Inflammatory macrophage treated with lipopolysaccharide for 4 hours (primary cell): ENCODE measurements at places on chromosomes 2 and 18.

- no peak for DNase-seq
Observed at GRCh38 chr2:63242747-63243146, 192.1 kb downstream of the OTX1 start.

GRCh38 chr2:138078153-138078552, 113.9 kb downstream of the HNMT start:
- no peak for DNase-seq

GRCh38 chr2:30403592-30404312, 43.3 kb upstream of the LCLAT1 start:
- no peak for DNase-seq

DNA sequence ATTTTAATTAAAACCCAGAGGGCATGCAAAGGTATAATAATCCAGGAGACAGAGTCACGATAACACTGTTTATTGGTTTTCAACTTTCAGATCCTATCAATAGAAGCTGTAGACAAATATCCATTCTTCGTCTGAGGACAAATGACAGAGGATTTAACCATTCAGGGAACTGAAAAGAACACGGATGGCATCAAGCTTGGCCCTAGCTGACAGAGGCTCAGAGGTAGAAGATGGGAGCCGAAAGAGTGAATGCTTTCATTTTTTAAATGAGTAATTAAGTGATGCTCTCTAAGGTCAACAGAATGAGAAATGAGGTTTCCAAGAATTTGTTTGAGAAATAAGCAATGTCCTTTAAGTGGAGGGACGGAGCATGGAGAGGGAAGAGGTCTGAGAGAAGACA, 62.1 kb downstream of the BCL2 start:
- DNase-seq, result no peak

- no peak for DNase-seq
Observed at GRCh38 chr18:6328621-6329010, 86.1 kb downstream of the L3MBTL4 start.

DNA sequence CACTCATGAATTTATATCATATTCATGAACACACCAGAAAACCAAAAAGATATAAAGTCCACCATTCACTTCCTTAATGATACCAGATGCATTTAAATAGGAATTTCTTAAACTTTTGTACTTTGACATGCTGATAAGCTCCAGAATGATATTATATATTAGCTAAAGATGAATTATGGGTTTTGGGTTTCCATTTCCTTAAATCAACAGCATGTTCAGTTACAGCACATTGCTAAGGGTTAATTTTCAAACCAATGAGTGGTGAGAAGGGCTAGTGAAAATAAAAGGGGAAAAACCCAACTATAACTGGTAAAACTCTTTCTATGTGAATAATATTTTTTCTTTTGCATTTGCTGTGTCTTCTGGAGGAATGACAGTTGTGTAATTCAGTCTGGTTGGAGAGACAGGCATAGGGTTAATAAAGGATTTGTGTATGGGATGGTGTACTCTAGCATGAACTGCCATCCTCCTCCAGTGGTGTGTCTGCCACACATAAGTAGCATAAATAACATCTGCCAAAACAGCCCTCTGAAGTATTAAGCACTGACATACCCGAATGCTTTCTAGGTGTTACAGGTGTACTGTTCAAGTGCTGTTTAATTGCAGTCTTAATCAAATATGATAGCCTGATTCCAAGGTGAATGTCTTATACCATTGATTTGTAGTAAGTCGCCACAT, 19.3 kb upstream of the CPS1 start:
- no peak for DNase-seq

- no peak for DNase-seq
Observed at GRCh38 chr2:70454936-70455544, 98.6 kb downstream of the TGFA start.

DNA sequence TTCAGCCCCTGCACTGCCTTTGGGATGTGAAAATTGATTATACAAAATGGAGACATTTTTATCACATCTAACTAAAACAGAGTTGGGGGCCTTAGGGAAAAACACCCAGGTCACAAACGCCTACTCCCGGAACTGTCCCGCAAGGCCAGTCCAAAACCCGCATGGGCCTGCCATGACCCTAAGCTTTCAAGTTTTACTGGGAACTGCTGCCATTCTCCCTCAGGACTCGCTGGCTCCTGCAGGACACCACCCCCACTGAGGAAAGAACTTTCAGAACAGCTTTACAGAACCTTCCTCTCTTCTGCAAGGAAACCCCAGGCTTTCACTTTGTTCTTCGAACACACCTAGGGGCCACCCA, 320.4 kb upstream of the HS6ST1 start:
- DNase-seq, result no peak

- no peak for DNase-seq
Observed at GRCh38 chr18:10228326-10228725, 226.1 kb upstream of the APCDD1 start.

DNA sequence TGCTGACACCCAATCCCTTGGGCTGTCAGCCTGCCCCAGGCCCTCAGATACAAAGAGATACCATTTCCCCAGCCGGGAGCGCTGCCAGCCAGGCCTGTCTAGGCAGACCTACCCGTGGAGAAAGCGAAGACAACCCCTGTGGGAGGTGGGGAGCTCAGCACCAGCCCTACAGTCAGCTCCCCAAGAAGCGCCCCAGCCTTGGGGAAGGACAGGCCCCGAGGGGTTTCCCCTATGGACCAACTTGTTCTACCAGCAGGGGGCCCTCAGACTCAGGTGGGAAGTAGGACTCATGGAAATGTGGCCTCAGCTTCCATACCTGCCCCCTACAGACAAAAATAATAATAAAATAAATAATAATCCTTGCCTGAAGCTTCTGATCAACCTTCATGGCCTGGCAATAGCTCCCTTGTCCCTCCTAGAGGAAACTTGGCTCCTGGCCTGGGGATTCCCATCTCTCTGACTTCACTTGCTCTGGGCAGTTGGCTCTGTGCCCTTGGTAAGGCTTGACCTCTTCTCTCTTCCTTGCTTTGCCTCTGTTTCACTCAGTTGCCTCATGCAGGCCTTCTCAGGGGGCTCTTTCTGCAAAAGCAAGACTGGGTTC, 7.0 kb downstream of the SLC35F6 start:
- DNase-seq, result peak; percentile 47

GRCh38 chr2:198309673-198310280, 505.4 kb downstream of the PLCL1 start:
- peak; percentile 31 for DNase-seq

GRCh38 chr2:10398496-10398895, 49.6 kb downstream of the ODC1 start:
- DNase-seq, result peak; percentile 91

DNA sequence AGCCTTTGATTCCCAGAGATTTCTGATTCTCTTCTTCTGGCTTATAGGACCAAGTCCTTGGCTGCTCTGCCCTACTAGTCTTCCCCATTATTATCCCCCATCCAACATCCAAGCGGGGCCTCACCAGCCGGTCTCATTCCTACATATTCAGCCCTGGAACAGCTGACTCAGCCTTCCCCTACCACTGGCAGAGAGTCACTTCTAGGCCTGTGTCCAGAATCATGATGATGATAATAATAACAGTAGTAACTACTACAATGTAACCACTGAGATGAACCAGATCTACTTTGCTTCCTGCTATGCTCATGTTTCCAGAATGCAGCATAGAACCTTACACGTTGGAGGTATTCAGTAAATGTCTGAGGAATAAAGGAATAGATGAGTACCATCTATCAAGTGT, 295.2 kb downstream of the SRBD1 start:
- DNase-seq, result no peak

DNA sequence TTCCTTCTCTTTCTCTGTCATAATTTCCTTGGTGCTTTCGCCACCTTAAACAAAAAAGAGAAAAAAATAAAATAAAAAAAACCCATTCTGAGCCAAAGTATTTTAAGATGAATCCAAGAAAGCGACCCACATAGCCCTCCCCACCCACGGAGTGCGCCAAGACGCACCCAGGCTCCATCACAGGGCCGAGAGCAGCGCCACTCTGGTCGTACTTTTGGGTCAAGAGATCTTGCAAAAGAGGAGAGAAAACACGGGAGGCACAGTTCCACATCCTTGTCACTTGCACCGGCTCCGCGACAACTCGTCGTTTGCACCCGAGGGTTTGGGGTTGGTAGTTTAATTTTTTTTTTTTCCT, 1.8 kb upstream of the SP9 start:
- DNase-seq, result no peak

DNA sequence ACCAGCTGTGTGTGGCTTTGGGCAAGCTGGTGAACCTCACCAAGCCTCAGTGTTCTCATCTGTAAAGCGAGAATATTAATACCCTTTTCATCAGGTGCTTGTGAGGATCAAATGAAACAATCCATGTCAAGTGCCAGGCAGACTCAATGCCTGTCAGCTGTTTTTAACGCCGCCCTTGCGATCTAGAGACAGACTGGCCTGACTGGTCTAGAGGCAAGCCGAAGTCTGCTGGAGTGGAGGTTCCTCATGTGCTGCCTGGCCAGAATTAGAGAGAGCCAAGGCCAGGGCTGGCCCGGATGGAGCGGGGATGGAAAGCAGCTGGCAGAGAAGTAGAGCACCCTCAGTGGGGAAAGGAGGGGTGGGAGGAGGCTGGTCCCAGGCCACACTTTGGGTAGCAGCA, 74.5 kb upstream of the B3GNT7 start:
- DNase-seq, result no peak

DNA sequence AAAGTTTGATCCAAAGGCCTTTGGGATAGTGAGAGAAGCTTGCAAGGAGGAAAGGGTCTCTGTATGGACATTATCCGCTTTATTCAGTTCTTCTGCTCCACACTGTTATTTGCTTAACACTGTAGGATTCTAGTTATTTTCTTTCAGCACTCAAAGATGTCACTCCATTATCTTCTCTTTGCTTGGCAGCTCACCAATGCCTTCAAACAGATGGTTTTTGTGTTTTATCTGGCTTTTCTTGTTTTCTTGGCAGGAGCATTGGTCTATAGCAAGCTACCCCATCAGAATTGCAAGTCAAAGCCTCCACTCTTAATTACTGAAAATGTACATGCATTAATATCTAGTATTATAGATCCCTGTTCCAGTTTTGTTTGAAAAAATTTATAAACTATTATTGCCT, 138.8 kb downstream of the EVA1A start:
- no peak for DNase-seq

- peak; percentile 83 for DNase-seq
Observed at GRCh38 chr2:210003359-210003758, 921 bp downstream of the RPE start.

DNA sequence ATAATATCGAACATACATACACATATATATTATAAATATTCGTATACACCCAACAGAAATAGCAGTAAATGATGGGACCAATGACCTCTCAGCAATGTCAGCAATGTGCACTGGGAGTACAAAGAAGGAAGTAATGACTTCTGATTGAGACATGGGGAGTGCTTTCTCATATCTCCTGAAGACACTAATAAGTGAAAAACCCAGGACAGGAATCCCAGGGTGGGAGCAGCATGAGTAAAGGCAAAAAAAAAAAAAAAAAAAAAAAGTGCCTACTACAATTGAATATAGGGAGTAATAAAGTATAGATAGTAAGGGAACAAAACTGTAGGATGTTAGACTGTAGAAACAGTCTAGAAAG, 491.3 kb downstream of the IRS1 start:
- DNase-seq, result peak; percentile 39

GRCh38 chr2:174059178-174059883, 94.2 kb upstream of the SP3 start:
- peak; percentile 85 for DNase-seq

- no peak for DNase-seq
Observed at GRCh38 chr2:235373171-235373570, 120.7 kb upstream of the AGAP1 start.

GRCh38 chr2:150646746-150647145, 159.3 kb upstream of the RND3 start:
- no peak for DNase-seq

DNA sequence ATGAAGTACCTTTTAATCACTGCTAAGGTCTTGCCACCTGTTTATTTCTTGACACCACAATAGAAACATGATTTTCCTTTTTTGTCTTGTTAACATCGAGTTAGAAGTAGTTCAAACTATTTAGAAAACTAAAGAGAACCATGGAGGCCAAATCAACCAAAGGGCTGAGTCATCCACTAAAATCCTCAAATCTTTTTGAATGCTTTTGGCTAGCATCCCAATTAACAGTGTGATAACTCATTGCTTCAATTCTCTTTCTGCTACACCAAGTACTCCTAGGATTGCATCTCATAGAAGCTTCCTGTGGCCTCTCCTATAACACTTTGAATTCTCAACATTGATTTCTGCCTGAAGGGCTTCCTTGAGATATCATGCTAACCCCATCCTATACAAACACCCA, 159.9 kb upstream of the MMADHC start:
- DNase-seq, result no peak

GRCh38 chr2:58107803-58108710, 61.5 kb downstream of the VRK2 start:
- peak; percentile 98 for DNase-seq

GRCh38 chr2:68969736-68970490, 4.5 kb upstream of the GKN1 start:
- DNase-seq, result no peak

DNA sequence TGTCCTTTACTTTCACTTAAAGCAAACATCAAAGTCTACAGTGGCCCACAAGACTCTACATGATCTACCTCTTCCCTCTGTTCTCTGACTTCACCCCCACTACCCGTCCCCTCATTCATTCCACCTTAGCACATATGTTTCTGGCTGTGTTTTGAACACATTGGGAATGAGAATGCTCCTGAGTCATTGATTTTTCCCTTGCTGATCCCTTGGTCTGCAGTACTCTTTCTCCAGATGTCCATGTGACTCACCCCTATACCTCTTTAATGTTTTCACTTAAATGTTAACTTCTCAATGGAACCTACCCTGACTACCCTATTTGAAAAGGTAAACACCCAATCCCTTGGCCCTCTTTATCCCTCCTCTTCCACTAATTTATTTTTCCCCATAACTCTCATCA, 30.7 kb upstream of the FRZB start:
- no peak for DNase-seq

- no peak for DNase-seq
Observed at GRCh38 chr2:26039603-26040323, 5.9 kb downstream of the RAB10 start.

DNA sequence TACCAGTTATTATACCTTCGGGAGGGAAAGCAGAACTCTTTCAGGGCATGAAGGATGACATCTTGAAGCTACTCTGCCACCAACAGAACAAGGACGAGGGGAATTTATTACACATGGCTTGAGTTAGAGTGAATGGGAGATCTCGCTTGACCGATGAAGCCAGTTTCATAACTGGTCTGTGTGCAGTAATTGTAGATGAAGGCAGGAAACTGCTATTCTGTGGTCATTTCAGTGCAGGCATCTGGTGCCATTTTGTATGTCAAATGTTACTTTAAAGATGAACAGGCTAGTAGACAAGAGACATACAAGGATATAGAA, 20.5 kb downstream of the GREB1 start:
- DNase-seq, result no peak

- DNase-seq, result no peak
Observed at GRCh38 chr18:79589601-79590091, 90.0 kb upstream of the CTDP1 start.

- DNase-seq, result no peak
Observed at GRCh38 chr18:61965311-61965710, 72.5 kb upstream of the RNF152 start.

- no peak for DNase-seq
Observed at GRCh38 chr2:239734436-239735005, 290.6 kb downstream of the NDUFA10 start.

GRCh38 chr18:10743766-10744165, 217.9 kb downstream of the NAPG start:
- DNase-seq, result peak; percentile 45
